ENCODE measurements at places on chromosomes 5 and 9.

GRCh38 chr5:3194684-3195083 is 400.9 kb upstream of the IRX1 start:
- no peak for DNase-seq

- DNase-seq: no peak
Measured at GRCh38 chr5:54388409-54388808, 67.1 kb upstream of the HSPB3 start.

DNA sequence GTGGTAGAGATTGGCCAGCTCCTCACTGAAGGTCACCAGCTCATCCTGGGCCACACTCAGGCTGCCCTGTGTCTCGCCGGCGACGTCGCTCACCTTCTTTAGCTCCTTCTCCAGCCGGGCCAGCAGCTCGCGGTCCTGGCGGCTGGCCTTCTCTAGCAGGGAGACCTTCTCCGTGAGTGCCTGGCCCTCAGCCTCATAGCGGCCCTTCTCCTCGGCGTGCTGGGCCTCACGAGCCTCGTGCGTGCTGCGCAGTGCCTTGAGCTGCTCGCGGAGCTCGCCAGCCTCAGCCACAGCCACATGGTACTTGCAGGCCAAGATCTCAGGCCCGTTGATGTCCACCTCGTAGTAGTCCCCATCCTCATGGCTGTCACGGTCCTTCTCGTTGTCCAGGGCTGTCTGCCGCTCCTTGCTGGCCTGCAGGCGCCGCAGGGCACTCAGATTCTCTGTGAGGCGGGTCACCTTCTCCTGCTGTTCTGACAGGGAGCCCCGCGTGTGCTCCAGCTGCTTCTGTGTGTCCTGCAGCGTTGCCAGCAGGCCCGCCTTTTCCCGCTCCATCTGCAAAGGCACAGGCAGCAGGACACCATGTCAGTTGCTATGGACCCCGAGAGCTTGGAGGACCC is 45.5 kb downstream of the BICD2 start:
- DNase-seq: no peak

DNA sequence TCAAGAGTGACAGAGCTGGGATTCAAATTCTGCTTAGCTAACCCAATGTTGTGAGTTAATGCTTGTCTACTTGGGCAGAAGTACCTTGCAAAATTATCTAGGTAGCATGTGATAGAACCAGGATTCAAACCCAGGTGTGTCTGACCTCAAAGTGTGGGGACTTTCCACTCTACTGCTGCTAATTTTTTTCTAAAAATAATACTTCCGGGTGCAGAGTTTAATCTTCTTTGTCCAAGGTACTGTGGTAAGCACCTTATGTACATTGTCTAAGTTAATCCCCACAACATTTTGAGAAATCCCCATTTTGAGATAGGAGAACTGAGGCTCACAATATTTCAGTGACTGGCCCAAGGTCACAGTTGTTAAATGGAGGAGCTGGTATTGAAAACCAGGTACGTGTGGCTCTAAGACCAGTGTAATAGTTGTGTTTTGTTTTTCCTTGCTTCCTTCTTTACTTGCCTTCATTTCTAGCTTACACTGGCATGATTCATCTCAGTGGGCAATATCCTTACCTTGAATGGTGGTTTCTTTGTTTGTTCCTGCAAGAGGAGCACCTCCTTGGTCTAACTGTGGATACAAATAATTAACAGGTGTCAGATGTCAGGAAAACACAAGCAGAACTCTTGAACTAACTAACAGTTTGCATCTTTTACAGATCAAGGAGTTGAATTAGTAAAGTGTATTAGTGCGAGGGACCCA is 7.5 kb downstream of the ALDOB start:
- DNase-seq: no peak

DNA sequence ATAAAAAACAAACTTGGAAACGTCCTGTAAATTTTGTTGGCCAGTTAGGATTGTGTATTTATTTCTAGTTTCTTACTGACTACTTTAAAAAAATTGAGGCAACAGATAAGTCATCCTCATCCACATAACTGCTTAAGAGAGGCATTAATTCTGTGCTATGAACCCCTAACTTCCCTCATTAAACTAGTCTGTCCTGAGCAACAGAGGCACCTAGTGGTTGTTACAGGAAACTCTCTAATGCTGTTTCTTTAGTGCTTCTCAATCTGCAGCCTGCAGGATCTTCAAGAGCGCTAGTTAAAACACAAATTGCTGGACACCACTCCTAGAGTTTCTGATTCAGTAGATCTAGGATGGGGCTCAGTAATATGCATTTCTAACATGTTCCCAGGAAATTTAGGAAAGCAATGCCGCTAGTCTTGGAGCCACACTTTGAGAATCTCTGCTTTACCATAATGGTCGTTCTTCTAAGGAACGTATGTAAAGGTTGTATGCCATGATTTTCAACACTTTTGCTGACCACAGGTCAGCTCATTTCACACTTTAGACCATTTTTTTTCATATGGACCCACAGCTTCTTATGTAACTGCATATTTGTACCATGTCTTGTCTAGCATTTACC is 410.1 kb upstream of the SMARCA2 start:
- DNase-seq: no peak

DNA sequence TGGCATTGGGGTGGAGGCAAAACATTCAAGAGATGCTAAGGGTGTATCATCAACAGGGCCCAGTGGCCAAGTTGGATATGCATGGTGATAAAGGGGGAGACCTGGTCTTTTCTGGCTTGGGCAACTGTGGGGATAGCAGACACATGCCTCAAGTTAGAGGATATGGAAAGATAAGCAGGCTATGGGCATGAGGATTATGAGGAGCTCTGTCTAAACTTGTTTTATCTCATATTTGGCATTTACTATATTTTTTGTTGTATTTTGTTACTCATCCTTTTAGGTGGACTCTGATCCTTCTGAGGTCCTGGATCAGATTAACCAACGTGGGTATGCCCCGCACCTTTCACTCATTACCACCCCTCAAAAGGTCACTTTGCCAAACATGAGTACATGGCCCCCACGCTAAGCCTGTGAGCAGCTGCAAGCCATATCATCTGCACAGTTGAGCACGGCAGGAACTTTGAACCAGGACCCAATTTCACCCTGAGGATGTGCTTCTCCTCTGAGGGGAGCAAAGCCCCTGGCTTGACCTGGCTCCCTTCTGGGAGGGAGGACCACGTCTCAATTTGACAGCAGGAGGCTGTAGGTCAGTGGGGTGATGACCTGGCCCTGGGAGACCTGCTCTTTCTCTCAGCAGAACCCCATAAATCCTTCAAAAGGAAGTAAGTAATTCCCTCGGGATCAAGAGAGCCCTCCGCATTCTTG is 71.1 kb upstream of the CD180 start:
- no peak for DNase-seq

GRCh38 chr9:114898741-114899140 is 31.6 kb downstream of the TNFSF8 start:
- no peak for DNase-seq

DNA sequence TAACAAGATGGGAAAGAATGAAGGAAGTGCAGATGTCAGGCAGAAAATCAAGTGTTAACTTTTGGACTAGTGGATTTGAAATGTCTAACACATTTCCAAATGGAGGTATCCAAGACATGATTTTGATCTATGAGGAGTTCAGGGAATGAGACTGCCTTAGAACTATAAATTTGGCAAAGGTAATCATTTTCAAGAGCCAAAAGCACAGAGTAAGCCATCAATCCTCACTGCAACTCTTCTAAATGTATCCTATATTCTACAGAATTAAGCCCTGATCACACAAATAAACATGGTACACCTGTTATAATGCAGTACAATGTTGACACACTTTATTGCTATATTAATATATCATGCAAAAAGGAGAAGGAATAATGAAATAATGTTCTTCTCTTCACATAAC is 55.6 kb downstream of the SETX start:
- no peak for DNase-seq

DNA sequence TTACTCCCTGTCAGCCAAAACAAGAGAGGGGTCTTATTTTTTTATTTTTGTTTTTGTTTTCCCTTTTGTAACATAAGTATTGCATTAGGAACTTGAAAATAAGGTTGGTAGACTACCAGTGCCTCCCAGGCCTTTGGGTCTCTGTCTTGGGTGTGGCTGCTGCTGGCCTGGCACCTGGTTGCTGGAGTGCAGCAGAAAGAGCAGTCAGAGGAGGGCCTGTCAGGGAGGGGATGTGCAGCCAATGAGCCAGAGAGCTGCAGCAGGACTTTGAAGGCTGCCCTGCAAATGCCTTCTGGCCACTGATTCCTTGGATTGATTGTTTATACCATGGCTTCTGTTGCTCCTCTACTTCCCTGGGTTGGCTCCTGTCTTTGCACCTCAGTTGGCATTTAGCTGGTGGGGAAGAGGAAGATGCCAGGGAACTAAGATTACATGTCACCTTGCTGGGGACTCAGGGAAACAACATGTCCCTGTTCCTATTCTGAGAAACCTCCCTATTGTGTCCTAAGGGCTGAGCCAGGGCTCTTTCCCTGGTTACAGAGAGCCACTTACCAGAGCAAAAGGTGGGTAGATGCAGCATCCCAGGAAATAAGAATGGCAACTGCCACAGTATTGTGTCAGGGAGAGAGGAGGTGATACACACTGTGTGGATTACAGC is 66.6 kb downstream of the ANGPTL2 start:
- DNase-seq: no peak

GRCh38 chr9:122498883-122499288 is 11.7 kb upstream of the OR1J2 start:
- no peak for DNase-seq

- no peak for DNase-seq
Measured at GRCh38 chr5:139723986-139724587, 71.5 kb upstream of the PSD2 start.

DNA sequence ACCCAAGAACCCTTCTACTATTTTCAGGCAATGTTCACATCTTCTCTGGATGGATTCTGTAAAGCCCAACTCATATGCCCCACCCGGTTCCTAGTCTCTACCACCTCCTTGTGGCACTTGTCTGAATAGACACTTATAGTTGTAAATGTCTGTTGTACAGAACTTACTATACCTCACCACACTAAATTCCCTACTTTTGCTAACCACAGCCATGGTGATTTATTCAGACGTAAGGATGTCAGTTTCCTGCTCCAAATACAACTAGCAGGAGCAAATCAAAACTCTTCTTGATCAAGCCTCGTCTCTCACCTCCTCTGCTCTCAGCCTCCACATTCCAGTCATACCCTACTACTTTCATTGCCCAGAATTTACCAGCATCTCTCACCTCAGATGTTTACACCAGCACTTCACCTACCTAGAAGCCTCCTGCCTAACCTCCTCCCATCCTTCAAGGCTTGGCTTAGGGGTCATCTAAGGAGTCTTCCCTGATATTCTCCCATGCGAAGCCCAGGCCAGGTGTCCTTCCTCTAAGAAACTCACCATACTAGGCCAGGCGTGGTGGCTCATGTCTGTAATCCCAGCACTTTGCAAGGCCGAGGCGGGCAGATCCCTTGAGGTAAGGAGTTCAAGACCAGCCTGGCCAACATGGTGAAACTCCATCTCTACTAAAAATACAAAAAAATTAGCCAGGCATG is 75.5 kb downstream of the MAPKAP1 start:
- peak; percentile 27 for DNase-seq

GRCh38 chr9:123131258-123131657 is 97.8 kb downstream of the GPR21 start:
- no peak for DNase-seq

GRCh38 chr5:14351845-14352712 is 208.9 kb downstream of the TRIO start:
- peak; percentile 76 for DNase-seq

DNA sequence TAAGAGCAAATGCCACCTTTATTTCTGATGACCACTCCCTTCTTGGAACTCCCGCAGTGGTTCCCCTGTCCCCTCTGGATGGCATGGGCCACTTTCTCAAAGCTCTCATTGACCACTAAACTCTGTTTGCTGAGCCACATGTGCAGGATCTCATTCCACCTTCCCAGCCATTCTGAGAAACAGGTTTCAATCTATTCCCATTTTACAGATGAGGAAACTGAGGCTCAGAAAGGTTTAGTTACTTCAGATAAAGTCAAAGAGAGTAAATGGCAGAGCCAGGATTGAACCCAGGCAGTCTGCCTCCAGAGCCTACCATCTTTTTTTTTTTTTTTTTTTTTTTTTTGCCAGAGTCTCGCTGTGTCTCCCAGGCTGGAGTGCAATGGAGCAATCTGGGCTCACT is 24.2 kb downstream of the COL27A1 start:
- DNase-seq: no peak

GRCh38 chr5:153807801-153808200 is 230.9 kb downstream of the FAM114A2 start:
- no peak for DNase-seq

- DNase-seq: no peak
Measured at GRCh38 chr5:122693963-122694362, 80.9 kb upstream of the SNX2 start.

DNA sequence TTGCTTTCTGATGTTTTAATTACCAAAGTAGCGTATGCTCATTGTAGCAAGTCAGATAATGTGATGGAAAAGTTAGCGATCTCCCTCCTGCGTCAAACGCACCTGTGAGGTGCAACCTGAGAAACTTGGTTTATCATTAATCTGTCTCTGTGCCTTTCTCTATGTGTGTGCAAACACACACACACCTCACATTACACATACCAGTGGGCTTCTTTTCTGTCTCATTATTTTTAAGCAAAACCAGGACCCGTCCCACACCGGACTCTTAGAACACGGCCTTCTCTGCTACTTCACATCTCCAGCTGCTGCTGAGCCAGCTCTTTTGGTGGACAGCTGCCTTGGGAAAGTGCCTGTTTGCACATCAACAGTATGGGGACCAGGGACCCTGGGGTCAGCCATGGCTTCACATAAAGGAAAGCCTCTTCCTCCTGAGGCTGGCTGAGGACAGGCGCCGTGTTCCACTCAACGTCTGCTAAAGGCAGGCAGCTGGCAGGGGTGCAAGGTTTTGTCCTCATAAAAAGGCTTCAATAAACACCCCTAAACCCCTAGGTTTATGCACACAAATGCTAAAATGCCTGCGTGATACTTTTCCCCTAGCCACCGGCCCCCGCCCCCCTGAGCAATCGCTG is 44.2 kb downstream of the MRPL36 start:
- DNase-seq: no peak

DNA sequence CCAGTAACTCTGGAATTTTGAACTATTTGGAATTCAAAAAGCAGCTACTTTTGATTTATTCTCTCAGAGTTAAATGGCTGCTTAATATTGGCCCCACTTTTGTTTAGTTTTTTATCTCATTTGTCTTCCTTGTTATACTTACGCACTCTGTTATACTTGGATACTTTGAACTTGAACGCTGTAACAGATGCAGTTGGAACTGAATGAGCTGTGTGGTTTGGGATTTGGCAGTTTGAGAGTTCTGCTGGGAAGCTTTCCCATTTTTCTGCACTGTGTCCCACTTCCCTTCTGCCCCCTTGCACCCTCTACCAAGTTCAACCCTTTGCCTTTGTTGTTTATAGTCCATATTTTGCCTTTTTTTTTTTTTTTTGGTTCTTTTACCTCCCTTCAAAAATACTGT is 3.8 kb downstream of the RHOBTB3 start:
- peak; percentile 52 for DNase-seq

- DNase-seq: no peak
Measured at GRCh38 chr5:135456238-135457099, 4.3 kb upstream of the TIFAB start.

- DNase-seq: no peak
Measured at GRCh38 chr5:158951436-158952247, 148.1 kb downstream of the EBF1 start.
